Fibroblast of the aortic adventitia (primary cell): ENCODE measurements at places on chromosomes 1 and 21. TPM values are rescaled to one million over a fixed set of nuclear protein-coding genes. Genes with fewer than 3 reads are reported as not detected.

The S100A1 gene
- total RNA-seq, result 0.54 and 2.9 TPM in 2 replicates

The SLC16A1 gene
- 65.5 and 71.9 TPM in 2 replicates for total RNA-seq

The SLC25A44 gene
- total RNA-seq, result 13.8 and 14.5 TPM in 2 replicates

The PPIH gene
- 26.0 and 29.2 TPM in 2 replicates for total RNA-seq

The UBL4B gene
- total RNA-seq, result not detected in 2 replicates

The FAM131C gene
- 0.08 and 0.63 TPM in 2 replicates for total RNA-seq

The TMEM200B gene
- total RNA-seq, result 9.5 and 24.9 TPM in 2 replicates

The RPE65 gene
- not detected in 2 replicates for total RNA-seq

The SGIP1 gene
- total RNA-seq, result 2.1 and 21.1 TPM in 2 replicates

The PRDM16 gene
- 0.98 and 11.3 TPM in 2 replicates for total RNA-seq

The DIO1 gene
- total RNA-seq, result not detected in 2 replicates

The C1QB gene
- total RNA-seq, result not detected in 2 replicates

The TRIM46 gene
- total RNA-seq, result 5.2 and 13.2 TPM in 2 replicates

The GBP5 gene
- total RNA-seq, result under 0.01 TPM in 1 of 2 replicates, not detected in the other

The ZNF593OS gene
- not detected in 2 replicates for total RNA-seq

The TRABD2B gene
- total RNA-seq, result under 0.01 and 0.16 TPM in 2 replicates

The PBX1 gene
- total RNA-seq, result 66.1 and 95.6 TPM in 2 replicates

The PLD5 gene
- under 0.01 TPM in 1 of 2 replicates, not detected in the other for total RNA-seq

The PPIAL4G gene
- total RNA-seq, result not detected in 2 replicates

The CCDC17 gene
- 0.72 and 4.0 TPM in 2 replicates for total RNA-seq

The TEDDM1 gene
- not detected in 2 replicates for total RNA-seq

The DMBX1 gene
- not detected in 2 replicates for total RNA-seq

The RIPPLY3 gene
- total RNA-seq, result not detected in 2 replicates

The RXFP4 gene
- total RNA-seq, result 0.09 TPM in 1 of 2 replicates, not detected in the other

The OR2T8 gene
- total RNA-seq, result not detected in 2 replicates

The ANKRD35 gene
- 3.2 and 3.9 TPM in 2 replicates for total RNA-seq

The MNDA gene
- not detected in 2 replicates for total RNA-seq

The RGS8 gene
- total RNA-seq, result 0.16 TPM in 1 of 2 replicates, not detected in the other

The PRAMEF1 gene
- total RNA-seq, result not detected in 2 replicates

The INKA2 gene
- 0.27 TPM in 1 of 2 replicates, not detected in the other for total RNA-seq

The DDR2 gene
- total RNA-seq, result 356 and 379 TPM in 2 replicates

The FCER1A gene
- total RNA-seq, result not detected in 2 replicates

The SPRR2B gene
- total RNA-seq, result not detected in 2 replicates

The S100A7A gene
- total RNA-seq, result not detected in 2 replicates

The ROR1 gene
- 18.8 and 31.7 TPM in 2 replicates for total RNA-seq

The RNF115 gene
- 17.3 and 33.5 TPM in 2 replicates for total RNA-seq

The ADGRL2 gene
- 52.1 and 104 TPM in 2 replicates for total RNA-seq

The FTCD gene
- 0.25 and 0.27 TPM in 2 replicates for total RNA-seq

The PEAR1 gene
- 4.8 and 10.8 TPM in 2 replicates for total RNA-seq

The PTGS2 gene
- 1.2 and 15.0 TPM in 2 replicates for total RNA-seq

The IFNLR1 gene
- total RNA-seq, result 0.36 TPM in 1 of 2 replicates, not detected in the other

The LAMB3 gene
- total RNA-seq, result 5.9 and 10.3 TPM in 2 replicates

The DISP1 gene
- 6.4 and 8.4 TPM in 2 replicates for total RNA-seq

The ZNF695 gene
- total RNA-seq, result 0.82 and 1.4 TPM in 2 replicates

The OR2M2 gene
- not detected in 2 replicates for total RNA-seq

The CROCC gene
- total RNA-seq, result 8.9 and 68.8 TPM in 2 replicates

The KPRP gene
- total RNA-seq, result not detected in 2 replicates

The TCP10L gene
- 0.45 TPM in 1 of 2 replicates, not detected in the other for total RNA-seq

The RGS13 gene
- not detected in 2 replicates for total RNA-seq

The AGMAT gene
- total RNA-seq, result 0.16 and 1.4 TPM in 2 replicates

The NGF gene
- total RNA-seq, result 2.9 and 20.2 TPM in 2 replicates

The ANKRD65 gene
- total RNA-seq, result 1.7 and 2.4 TPM in 2 replicates

The ZMYND12 gene
- 0.82 and 1.6 TPM in 2 replicates for total RNA-seq

The PLPPR4 gene
- 1.1 and 2.8 TPM in 2 replicates for total RNA-seq

The IL6R gene
- total RNA-seq, result 1.3 and 5.3 TPM in 2 replicates

The IGSF3 gene
- 0.27 TPM in 1 of 2 replicates, not detected in the other for total RNA-seq

The TAS1R2 gene
- total RNA-seq, result not detected in 2 replicates

The PFKL gene
- 96.8 and 114 TPM in 2 replicates for total RNA-seq
